ENCODE measurements at places on chromosomes 2 and 18.

- DNase-seq = no peak
These were observed 19.5 kb upstream of the SOS1 start for GRCh38 chr2:39140322-39140847.

DNA sequence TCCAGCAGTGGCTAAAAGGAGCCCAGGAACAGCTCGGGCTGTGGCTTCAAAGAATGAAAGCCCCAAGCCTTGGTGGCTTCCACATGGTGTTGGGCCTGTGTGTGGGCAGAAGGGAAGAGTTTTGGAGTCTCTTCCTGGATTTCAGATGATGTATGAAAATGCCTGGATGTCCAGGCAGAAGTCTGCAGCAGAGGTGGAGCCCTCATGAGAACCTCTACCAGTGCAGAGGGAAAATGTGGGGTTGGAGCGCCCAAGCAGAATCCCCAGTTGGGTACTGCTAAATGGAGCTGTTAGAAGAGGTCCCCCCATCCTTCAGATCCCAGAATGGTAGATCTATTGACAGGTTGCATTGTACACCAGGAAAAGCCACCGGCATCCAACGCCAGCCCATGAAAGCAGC lies 412.1 kb downstream of the TDRD15 start:
- DNase-seq = no peak

- DNase-seq = no peak
These were observed 18.3 kb upstream of the ANKRD53 start for GRCh38 chr2:70959851-70960832.

DNA sequence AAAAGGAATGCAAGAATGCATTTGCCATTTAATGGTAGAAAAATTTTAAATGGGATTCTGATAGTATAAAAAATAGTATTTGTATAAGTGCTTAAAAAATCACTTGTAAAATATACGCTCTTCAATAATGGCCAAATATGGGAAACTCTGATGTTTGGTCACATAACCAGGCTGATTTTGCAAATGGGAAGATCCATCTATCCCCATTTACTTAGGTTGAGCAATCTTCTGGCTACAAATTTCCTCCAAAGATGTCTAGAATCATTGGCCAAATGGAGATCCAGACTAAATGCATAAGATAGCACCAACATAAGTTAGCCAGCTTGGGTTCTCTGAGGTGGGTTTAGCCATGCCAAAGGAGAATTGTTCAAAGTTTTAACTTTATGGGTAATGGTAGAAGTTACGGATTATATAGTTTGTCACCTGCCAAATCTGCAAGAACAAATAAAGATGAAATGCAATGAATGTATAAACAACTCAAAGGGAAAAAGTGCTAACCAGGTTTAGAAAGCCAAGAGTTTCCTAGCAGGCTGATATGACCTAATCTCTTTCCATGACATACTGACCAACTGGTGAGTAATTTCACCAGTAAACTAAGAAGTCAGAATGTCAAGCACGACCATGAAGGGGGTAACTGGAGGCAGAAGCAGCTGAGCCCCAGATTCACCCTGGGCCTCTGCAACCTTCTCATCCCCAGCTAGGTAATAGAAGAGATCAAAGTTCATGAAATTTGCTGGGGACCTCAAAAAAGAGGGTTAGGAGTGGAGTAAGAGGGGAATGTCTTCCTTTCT lies 10.0 kb downstream of the RHOB start:
- DNase-seq = no peak

- DNase-seq = no peak
These were observed 67.2 kb downstream of the CUL3 start for GRCh38 chr2:224517963-224518362.

DNA sequence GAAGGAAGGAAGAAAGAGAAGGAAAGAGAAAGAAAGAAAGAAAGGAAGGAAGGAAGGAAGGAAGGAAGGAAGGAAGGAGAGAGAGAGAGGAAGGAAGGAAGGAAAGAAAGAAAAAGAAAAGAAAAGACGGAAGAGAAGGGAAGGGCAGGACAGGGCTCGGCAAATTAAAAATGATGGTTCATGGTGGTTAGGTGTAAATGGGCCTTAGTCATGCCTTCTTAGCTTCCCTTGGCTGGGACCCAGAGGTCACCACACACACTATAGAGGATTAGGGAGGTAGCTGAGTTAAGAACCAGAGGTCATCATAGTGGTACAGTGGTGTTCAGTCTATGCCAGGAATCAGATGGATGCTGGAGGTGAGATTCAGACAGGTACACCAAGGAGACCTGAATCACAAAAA lies 9.3 kb upstream of the ATL2 start:
- DNase-seq = no peak

- DNase-seq = no peak
These were observed 27.1 kb downstream of the NCK2 start for GRCh38 chr2:105771836-105772235.

DNA sequence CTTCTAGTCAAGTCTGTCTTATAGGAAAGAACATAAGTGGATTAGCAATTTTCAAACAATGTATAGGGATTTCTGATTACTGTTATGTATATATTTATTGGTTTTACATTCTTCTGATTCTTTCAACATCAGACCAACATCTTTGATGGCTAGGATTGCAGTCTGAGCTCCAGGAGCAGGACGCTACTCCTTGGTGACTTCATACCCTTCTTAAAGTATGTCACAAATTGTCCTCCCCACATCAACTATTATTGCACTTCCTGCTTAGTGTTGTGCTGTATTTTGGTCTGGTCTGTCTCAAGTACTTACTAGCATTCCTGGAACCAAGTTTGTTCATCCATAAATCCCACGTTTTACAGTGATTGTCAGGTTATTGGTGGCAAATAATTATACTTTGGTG lies 49.0 kb downstream of the MAP2 start:
- no peak for DNase-seq

GRCh38 chr2:34099377-34099776 lies 500.3 kb upstream of the FAM98A start:
- DNase-seq = no peak

DNA sequence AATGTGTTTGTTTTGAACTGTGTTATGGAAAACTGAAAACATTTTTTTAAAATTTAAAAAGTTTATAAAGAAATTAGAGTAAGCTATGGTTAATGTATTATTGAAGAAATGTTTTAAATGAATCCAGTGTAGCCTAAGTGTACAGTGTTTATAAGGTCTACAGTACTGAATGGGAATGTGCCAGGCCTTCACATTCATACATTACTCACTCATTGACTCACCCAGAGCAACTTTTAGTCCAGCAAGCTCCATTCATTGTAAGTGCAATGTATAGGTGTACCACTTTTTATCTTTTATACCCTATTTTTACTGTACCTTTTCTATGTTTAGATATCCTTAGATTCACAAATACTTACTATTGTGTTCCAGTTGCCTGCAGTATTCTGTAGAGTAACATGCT lies 215.1 kb upstream of the THUMPD2 start:
- no peak for DNase-seq

DNA sequence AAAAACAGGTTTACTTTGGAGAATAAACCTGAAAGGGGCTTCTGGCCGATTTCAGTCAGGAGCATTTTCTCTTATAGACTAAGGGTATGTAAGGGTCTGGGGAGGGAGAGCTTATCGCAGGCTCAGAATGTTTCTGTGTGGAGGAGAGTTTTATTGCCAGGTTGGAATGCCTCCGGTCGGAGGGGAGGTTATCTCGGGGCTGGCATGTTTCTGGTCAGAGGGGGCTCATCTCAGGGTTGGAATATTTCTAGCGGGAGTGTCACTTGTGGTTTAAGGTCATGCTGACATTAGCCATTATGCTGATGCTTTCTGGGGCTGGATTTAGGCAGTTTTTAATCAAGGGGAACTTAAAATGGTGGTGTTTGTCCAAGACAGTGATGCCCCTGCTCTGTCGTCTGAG lies 333.6 kb downstream of the METTL4 start:
- no peak for DNase-seq

DNA sequence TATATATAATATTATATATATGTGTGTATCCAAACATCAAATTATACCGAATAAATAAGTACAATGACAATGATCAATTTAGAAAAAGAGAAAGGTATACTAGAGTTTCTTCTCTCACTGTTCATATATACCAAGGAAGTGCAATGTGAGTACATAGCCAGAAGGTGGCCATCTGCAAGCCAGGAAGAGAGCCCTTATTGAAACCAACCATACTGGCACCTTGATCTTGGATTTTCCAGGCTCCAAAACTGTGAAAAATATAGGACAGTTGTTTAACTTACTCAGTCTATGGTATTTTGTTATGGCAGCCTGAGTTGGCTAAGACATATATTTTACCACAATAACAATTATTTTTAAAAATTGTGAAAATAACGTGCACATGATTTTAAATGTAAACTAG lies 1490.2 kb upstream of the SLC39A10 start:
- DNase-seq = peak; percentile 3

GRCh38 chr2:45291296-45291701 lies 282.0 kb upstream of the SIX2 start:
- no peak for DNase-seq

DNA sequence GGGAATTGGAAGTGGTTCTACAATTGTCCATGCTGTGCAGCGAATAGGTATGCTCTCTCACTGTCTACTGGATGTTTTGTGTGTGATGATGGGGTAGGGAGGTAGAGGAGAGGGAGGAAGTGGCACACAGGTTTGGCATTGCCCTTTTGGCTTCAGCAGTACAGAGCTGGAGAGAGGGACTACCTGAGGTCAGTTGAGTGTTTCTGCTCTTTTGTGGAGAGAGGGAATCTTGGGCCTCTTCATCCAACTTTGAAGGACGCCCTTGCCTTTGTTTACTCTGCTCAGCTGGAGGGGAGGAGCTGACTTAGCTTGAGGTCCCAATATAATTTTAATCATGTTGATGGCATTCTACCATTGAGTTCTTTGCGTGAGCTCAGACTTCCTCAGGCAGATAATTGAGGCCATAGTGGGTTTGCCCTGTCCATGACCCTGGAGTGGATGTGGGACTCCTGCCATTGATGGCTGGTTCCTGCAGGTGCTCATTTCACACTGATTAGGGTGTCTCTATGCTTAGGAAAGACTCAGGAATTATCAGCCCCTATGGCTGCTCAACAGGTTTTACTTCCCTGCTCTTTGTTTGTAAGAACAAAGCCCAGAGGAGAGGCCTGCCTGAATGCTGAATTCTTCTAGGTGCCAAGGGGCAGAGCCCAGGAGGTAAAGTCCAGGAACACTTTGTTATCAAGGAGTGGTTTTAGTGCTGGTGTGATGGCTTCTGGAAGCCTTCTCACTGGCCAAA lies 7.2 kb downstream of the RPIA start:
- no peak for DNase-seq
